B cell (primary cell): ENCODE measurements at places on chromosomes 5 and 9.

GRCh38 chr5:159497221-159497620, 166.9 kb upstream of the IL12B start:
- no peak for DNase-seq

DNA sequence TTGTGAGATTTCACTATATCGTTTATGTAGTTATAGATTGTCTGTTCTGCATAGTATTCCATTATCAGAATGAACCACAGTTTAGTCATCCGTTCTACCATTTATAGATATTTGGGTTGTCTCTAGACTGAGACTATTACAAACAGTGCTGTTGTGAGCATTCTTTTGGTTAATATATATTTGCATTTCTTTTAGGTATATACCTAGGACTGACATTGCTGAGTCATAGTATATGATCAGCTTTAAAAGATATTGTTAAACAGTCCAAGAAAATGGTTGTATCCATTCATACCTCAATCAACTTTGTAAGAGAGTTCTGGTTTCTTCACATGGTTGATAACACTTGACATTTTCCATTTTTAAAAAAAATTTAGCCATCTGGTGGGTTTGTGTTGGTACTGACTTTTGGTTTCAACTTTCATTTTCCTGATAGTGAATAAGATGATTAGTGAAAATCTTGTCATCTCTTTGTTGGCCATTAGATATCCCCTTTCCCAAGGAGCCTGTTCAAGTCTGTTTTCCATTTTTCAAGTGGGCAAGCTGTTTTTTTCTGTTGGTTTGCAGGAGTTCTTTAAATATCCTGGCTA, 22.9 kb upstream of the ADAM19 start:
- DNase-seq = peak; percentile 60

- no peak for DNase-seq
Observed at GRCh38 chr5:9318031-9318430, 227.8 kb downstream of the SEMA5A start.

GRCh38 chr5:120942596-120943350, 478.7 kb downstream of the PRR16 start:
- DNase-seq = no peak

- no peak for DNase-seq
Observed at GRCh38 chr5:61289241-61289640, 42.8 kb upstream of the ZSWIM6 start.

DNA sequence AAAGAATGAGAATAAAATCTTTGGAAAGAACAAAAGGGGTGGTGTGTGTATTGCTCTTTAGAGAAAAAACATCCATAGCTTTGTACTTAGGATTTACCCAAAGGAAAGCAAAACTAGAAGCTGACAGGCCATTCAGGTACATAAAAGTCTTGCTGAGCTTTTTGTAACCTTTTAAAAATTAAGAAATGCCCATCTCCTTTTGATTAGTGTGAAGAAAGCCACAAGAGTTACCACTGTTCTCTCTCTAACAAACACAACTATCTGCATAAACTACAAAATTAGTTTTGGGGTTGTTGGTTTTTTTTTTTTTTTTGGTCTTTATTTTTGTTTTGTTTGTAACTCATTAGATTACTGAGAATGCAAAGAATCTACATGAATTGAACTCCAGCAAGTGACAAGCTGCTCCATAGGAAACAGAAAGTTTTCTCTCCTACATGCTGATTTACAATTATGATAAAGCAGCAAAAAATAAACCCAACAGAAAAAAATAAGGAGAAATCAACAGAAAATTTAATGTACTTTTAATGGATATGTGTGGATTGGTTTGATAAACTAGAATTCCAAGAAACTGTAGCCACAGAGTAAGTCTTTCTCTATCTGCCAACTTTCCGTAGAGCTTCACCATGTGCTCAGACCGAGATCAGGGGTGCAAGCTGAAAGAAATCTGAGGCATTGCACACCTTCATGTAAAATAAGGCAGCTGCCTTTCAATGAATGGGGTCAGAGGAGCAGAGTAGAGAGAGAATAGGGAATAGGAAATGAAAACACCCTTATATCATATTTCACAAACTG, 12.3 kb downstream of the BAAT start:
- no peak for DNase-seq

- peak; percentile 32 for DNase-seq
Observed at GRCh38 chr5:139696167-139696893, 48.2 kb downstream of the CXXC5 start.

- no peak for DNase-seq
Observed at GRCh38 chr9:135183528-135184180, 96.2 kb downstream of the OLFM1 start.

DNA sequence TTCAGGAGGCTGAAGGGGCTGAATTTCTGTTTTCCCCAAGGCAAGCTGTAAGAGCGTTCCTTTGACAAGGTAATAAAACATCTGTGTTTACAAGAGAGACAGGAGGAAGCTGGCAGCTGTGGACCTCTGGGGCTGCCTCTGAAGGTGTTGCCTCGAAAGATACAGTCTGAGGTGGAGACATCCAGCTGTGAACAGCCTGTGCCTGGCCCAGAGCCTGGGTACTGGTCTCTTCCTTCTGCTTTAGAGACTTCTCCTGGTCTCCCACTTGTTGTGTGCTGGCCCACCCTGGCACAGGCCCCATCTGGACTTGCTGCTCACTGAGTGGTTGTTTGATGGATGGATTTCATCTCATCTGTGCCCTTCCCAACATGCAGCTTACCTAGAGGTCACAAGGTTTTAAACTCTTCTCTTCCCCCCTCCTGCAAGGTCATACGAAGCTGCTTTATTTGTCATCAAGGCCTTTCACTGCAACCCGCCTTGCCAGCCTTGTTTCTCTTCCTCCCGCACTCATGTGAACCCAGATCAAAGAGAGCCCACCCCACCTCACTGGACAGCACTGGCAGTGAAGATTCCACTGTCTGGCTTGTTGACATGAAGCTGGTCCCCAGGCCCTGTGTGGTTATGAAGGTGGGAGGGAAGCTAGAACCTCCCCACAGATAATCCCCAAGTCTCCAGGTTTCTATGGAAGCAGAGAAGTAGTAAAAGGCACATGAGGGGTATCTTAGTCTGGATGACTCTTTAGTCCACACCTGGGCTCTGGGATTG, 35.0 kb upstream of the ALDH1B1 start:
- no peak for DNase-seq

DNA sequence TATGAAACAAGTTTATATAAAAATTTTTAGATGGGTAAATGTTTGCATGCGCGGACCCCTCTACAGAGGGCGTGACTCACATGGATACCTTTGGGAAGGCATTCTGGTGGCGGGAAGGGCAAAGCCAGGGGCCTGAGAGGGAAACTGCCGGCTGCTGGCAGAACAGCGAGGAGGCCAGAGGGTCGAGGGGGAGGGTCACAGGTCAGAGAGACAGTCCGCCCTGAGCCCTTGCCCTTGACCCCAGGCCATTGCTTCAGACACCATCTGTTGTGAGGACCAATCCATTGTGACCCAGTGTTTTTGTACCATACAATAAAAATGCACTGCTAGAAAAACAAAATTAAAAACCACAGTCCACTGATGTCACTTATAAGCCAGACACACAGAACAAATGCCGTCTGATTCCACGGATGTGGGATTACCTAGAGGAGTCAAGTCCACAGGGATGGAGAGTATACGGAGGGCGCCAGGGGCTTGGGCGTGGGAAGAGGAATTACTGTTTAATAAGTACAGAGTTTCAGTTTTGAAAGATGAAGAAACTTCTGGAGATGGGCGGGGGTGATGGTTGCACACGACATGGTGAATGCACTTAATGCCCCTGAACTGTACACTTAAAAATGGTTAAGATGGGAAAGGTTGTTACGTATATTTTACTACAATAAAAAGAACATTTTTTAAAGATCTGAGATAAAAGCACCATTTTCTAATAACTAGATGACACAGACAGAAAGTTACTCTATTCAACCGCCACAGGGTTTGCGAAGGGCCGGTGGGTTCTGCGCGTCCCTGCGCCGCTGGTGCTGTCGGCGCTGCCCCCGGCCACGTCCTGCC, 12.0 kb downstream of the BTNL9 start:
- peak; percentile 17 for DNase-seq

DNA sequence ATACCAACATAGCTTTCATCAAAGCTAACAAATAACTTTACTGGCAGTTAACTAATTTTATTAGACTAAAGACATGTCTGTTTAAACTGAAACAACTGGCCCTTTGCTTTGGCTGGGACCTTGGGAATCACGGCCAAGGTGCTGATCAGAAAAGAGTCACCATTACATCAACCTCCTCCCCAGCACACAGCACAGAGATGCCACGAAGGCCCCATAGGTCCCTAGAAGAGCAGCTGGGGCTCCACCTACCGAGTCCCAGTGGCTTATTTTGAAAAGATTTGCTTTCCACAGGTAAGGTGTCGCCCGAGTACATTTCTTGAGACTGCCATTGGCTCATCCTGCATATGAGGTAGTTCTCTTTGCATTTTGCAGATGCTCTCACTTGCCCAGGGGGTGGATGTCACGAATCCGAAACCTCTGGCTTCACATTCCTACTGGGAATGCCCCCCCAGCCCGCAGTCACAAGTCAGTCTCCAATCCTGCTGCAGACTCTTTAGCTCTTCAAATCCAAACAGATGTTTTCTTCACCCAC, 18.8 kb upstream of the HSD17B3 start:
- DNase-seq = no peak

GRCh38 chr5:42666869-42667268, 89.7 kb upstream of the CCDC152 start:
- no peak for DNase-seq

DNA sequence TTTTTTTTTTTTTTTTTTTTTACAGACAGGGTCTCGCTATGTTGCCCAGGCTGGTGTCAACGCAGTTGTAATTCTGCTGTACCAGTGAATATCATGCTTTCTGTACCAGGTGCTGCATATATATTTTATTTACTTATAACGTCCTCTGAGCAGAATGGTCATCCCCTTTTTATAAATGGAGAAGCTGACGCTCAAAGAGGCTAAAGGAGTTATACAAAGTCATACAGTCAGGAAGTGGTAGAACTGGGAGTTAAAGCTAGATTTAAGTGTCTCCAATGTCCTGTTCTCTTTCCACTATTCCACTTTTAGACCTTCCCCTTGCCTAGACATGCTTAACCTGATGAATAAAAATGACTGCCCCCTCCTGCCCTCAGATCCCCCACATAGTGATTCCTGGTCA, 1.2 kb upstream of the SIL1 start:
- no peak for DNase-seq

- no peak for DNase-seq
Observed at GRCh38 chr5:32450952-32451351, 6.4 kb upstream of the ZFR start.

- DNase-seq = no peak
Observed at GRCh38 chr5:62494772-62495171, 82.2 kb downstream of the IPO11 start.

- no peak for DNase-seq
Observed at GRCh38 chr5:122612901-122613300, 162.0 kb upstream of the SNX2 start.

- no peak for DNase-seq
Observed at GRCh38 chr9:80934095-80934494, 755.3 kb downstream of the TLE1 start.

DNA sequence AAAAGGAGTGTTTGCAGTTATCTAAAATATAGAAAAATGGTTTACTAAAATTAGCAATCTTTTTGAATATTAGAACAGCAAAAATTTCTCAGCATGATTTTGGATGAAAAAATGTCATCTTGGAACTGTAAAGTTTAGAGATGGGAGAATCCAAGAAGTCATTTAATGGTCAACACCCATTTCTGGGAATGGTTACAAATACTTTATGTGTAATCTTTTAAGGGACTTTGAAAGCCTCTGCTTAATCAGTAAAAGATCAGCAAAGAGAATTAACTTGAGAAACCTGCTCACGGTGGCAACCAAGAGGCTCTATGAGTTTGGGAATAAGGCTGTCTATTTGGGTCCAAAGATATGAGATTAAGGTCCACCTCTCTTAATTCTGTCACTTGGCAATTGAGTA, 13.0 kb downstream of the C1QTNF3 start:
- DNase-seq = no peak

DNA sequence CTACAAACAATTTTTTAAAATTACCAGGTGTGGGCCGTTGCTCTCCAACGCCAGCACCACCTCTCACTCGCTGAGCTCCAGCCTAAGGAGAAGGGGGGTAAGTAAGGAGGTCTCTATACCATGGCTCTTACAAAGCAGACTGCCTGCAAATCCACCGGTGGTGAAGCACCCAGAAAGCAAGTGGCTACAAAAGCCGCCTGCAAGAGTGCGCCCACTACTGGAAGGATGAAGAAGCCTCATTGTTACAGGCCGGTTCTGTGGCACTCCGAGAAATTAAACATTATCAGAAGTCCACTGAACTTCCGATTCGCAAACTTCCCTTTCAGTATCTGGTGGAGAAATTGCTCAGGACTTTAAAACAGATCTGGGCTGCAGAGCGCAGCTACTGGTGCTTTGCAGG, 46.0 kb downstream of the CDO1 start:
- DNase-seq = no peak

- DNase-seq = no peak
Observed at GRCh38 chr9:20994486-20994885, 37.0 kb downstream of the HACD4 start.

DNA sequence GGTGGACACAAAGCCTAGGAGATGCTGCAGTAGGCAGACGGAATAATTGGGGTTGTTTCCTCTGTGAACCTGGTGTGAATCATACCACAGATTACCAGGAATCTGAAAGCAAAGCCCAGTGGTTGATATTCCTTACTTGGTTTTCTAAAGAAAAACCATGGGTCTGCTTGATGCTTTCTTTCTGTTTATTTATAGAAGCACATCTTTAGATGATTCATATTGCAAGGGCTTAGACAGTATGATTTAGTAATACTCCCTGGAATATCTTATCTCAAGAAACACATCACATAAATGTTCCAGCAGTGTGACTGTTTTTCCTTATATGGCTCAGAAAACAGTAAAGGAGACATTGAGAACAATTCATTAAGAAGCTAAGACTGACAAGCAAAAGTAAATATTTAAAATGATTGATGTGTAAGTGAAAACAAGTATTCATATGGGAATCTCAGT, 623.3 kb downstream of the RAB3C start:
- DNase-seq = no peak

GRCh38 chr9:33127881-33128280, 39.3 kb downstream of the B4GALT1 start:
- no peak for DNase-seq

DNA sequence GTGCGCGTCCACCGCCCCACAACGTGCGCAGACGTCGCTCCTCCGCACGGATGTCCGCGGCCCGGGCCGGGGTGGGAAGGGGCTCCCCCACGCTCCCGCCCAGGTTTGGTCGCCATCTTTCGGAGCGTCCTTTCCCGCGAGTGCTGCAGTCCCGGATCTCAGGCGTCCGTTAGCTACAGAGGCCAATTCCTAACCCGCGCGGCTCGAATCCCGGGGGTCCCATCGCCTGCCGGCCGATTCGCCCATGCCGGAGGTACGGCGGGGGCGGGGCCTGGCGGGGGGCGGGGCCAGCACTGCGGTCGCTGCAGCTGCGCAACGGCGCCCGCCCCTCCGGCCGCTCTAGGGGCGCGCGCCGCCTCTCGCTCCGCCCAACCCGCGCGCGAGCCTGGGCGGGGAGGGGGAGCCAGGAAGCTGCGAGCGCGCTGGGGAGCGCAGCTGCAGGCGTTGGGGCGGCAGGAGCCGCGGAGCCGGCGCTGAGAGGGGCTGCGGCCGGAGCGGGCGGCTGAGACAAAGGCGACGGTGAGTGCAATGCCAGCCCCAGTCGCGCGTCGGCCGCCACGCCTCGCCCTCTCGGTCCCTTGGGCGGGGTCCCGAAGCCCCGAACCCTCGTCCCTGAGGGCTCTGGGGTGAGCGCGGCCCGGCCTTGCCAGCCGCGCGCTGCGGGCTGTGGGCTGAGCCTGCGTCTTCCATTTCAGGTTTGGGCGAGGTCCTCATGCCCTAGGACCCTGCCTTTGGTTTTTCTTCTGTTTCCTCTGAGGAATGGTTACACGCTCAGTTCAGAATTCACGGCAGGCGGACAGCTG, at the start of gene CDC42SE2:
TSS of gene CDC42SE2 (plus strand) at position 406 of the 803 bp plus-strand sequence. CDS start 95,441 bp downstream, outside the sequence.
- peak; percentile 93 for DNase-seq
